A549 treated with CpdA at 1 μM for 4 hours (cell line): ENCODE measurements at places on chromosomes 6 and 20. TPM values are rescaled to one million over a fixed set of nuclear protein-coding genes. Genes with fewer than 3 reads are reported as not detected.

TBC1D22B gene
- 6.0 to 7.1 TPM (median 6.8 TPM) in 5 replicates for total RNA-seq

HLA-DOA gene
- not detected in 5 replicates for total RNA-seq

NFYA gene
- 11.5 to 15.4 TPM (median 14.2 TPM) in 5 replicates for total RNA-seq

TUBE1 gene
- 5.7 to 8.5 TPM (median 5.9 TPM) in 5 replicates for total RNA-seq

MEP1A gene
- total RNA-seq: not detected in 5 replicates

C20orf144 gene
- total RNA-seq: 0.06 to 0.18 TPM (median 0.09 TPM) in 5 replicates

TNFRSF21 gene
- total RNA-seq: 25.5 to 30.0 TPM (median 28.1 TPM) in 5 replicates

PDE7B gene
- 1.2 to 2.2 TPM (median 1.6 TPM) in 5 replicates for total RNA-seq

TAP1 gene
- total RNA-seq: 32.7 to 36.3 TPM (median 35.2 TPM) in 5 replicates

MACROD2 gene
- 0.50 to 1.1 TPM (median 0.79 TPM) in 5 replicates for total RNA-seq

MICA gene
- 27.2 to 29.6 TPM (median 28.7 TPM) in 5 replicates for total RNA-seq

NOTCH4 gene
- 0.48 to 0.83 TPM (median 0.61 TPM) in 5 replicates for total RNA-seq

SLC4A11 gene
- total RNA-seq: 4.0 to 5.8 TPM (median 5.3 TPM) in 5 replicates

BLCAP gene
- total RNA-seq: 45.1 to 54.5 TPM (median 47.8 TPM) in 5 replicates

MAD2L1BP gene
- total RNA-seq: 33.0 to 39.2 TPM (median 35.1 TPM) in 5 replicates

TMEM200A gene
- 0.03 to 0.07 TPM (median 0.07 TPM) in 4 of 5 replicates, not detected in the other for total RNA-seq

FGD2 gene
- total RNA-seq: not detected in 5 replicates

TP53TG5 gene
- not detected in 5 replicates for total RNA-seq

RING1 gene
- total RNA-seq: 18.0 to 27.4 TPM (median 24.9 TPM) in 5 replicates

HNF4A gene
- total RNA-seq: 11.4 to 15.6 TPM (median 12.9 TPM) in 5 replicates

MCHR2 gene
- not detected in 5 replicates for total RNA-seq

SEMG1 gene
- total RNA-seq: not detected in 5 replicates

MATN4 gene
- total RNA-seq: 0.08 to 0.14 TPM (median 0.10 TPM) in 3 of 5 replicates, not detected in the others

SLC26A8 gene
- total RNA-seq: not detected in 5 replicates

TCP11 gene
- not detected in 5 replicates for total RNA-seq

BANF2 gene
- not detected in 5 replicates for total RNA-seq

BMP2 gene
- 0.55 to 1.0 TPM (median 0.68 TPM) in 5 replicates for total RNA-seq

OARD1 gene
- total RNA-seq: 18.8 to 23.2 TPM (median 20.5 TPM) in 5 replicates

SLC17A9 gene
- 0.05 to 0.08 TPM in 2 of 5 replicates, not detected in the others for total RNA-seq

APCDD1L gene
- total RNA-seq: 0.06 to 0.09 TPM (median 0.07 TPM) in 5 replicates

METTL24 gene
- not detected in 5 replicates for total RNA-seq

SMIM26 gene
- 136 to 176 TPM (median 142 TPM) in 5 replicates for total RNA-seq

SLC22A7 gene
- total RNA-seq: not detected in 5 replicates

KIFC1 gene
- total RNA-seq: 40.9 to 46.6 TPM (median 43.1 TPM) in 5 replicates

HINT3 gene
- total RNA-seq: 6.4 to 7.7 TPM (median 7.4 TPM) in 5 replicates
